ENCODE measurements at places on chromosomes 2 and 18.

DNA sequence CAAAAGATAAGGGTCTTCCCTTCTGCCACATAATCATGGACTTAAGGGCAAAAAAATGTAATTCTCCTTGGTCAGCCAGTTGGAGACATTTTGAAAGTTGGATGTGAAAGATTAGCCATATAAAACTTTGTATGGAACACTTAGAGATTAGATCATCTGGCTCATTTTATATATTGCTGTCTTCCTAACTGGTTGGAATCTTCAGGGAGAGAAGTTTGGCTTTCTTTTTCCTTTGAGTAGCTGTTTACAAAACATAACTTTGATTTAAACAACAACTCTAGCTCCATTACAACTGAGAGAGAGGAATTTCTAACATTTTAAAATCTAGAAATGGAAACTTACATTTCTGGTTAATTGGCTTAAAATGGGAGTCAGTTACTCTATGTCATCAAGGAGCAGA is 132.7 kb downstream of the RDH14 start:
- DNase-seq, result no peak

DNA sequence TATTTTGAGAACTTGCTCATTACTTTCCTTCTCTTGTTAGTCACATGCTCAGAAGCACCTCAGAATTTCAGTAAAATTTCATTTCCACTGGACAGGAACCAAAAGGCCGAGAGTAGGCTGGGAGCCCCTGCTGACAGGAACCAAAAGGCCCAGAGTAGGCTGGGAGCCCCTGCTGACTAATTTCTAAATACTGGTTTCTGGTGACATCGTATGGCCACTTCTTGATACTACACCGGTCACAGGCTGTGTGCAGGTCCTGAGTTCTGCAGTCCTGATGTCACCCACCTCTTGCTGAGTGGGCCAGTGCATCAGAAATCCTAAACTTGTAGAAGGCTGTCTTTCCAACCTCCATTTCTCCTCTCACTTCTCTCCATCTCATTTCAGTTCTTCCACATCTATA is 17.7 kb upstream of the EN1 start:
- DNase-seq, result peak; percentile 63

- DNase-seq, result no peak
Observed at GRCh38 chr2:217398860-217399259, 539.0 kb upstream of the TNP1 start.

- no peak for DNase-seq
Observed at GRCh38 chr2:28423856-28424605, 31.4 kb downstream of the FOSL2 start.

DNA sequence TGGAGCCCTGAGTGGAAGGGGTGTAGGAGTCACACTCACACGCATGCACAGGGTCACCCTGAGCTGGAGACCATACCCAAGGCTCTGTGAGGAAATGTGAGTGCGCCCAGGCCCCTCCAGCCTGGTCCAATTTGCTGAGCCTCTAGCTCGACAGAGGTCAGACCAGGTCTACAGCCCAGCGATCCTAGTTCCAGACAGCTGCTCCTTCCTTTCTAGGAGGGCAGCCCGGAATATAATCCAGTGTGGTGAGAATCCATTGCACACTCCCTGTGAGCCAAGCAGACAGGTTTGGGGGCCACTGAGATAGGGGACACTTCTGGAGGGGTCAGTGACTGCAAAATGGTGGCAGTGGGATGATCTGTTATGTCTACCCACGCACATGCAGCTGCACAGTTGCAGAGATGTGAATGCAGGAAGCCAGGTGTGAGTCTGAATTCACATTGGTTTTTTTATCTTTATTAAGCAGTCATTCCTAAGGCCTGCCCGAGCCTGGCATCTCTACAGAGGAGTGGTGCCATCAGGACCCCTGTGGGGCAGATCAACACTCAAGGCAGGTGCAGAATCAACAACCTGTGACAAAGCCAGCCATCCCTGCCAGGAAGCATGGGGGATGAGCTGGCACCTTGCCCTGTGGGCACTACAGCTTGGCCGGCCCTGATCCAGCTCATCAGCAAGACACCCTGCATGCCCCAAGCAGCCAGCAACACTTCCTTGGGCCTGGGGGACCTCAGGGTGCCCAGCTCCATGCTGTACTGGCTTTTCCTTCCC is at the start of gene GPR148:
TSS of gene GPR148 (plus strand) at position 522 of the 768 bp plus-strand sequence. CDS start at position 604, 82 bp downstream.
- no peak for DNase-seq

All from K562 (cell line).